ENCODE measurements at places on chromosomes 7 and 10.

DNA sequence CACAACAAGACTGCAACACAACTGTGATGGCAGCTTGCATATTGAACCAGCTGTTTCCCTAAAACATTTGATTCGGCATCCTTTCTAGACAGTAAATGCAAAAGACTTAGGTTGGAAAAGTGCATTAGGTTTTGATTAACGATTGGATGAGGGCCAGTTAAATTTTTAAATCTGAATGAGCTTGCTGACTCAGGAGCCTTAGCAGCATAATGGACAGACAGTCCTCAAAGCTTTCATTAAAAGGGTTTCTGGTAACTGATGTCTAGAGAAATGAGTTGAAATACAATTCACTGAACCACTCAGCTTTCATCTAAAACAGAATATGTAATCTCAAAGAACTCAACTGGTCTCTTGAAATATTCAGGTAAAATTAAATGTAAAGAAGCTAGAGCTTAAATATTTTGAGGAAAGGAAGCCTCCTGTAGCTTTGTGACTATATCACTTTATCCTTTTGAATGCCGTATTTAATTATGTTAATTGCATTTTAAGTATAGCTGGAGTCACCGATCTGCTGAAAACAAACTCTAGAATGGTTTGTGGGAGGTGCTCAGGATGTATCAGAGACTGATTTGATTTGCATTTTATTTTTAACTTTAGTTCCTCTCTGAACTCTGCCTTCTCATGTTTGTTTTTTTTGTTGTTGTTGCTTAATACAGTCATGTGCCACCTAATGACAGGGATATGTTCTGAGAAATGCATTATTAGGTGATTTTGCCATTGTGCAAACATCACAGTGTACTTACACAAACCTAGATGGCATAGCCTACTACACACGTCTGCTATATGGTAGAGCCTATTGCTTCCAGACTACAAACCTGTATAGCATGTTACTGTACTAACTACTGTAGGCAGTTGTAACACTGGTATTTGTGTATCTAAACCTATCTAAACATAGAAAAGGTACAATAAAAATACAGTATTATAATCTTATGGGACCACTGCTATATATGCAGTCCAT lies 29.2 kb upstream of the ATRNL1 start:
- no peak for DNase-seq

GRCh38 chr7:27243340-27244163 lies 950 bp downstream of the EVX1 start:
- DNase-seq: no peak

DNA sequence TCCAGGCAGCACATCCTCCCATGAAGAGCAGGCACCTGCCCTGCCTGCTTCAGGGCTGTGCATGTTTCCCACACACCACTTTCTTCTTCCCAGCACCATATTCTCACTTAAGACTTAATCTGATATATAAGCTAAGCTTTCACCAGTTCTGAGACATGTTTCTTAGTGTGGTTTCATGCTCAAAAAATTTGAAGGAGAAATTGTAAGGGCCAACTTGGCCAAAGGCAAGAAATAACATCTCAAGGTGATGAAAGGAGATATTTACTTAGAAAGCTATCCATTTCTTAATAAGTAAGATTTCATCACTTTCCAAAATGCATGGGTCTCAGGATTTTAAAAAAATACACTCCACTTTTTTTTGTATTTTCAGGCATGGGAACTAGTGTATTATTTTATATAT lies 468.1 kb upstream of the AKR1E2 start:
- no peak for DNase-seq

DNA sequence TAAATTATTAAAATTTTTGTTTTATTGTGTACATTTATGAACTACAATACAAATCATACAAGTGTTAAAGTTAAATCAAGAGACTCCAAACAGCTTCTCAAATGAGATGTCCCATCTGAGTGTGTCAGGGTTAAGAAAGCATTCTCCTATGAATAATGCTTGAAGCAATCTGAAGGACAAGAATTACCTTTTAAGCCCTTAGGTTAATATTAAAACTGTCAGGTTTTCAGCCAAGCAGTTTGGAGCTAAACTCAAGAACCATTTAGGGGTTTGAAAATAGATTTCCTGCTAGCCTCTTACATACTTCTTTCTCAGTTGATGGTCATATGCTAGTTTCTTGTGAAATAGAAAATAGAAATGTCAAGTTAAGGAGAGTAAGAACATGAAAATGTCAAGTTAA lies 38.3 kb downstream of the LIPJ start:
- DNase-seq: no peak

DNA sequence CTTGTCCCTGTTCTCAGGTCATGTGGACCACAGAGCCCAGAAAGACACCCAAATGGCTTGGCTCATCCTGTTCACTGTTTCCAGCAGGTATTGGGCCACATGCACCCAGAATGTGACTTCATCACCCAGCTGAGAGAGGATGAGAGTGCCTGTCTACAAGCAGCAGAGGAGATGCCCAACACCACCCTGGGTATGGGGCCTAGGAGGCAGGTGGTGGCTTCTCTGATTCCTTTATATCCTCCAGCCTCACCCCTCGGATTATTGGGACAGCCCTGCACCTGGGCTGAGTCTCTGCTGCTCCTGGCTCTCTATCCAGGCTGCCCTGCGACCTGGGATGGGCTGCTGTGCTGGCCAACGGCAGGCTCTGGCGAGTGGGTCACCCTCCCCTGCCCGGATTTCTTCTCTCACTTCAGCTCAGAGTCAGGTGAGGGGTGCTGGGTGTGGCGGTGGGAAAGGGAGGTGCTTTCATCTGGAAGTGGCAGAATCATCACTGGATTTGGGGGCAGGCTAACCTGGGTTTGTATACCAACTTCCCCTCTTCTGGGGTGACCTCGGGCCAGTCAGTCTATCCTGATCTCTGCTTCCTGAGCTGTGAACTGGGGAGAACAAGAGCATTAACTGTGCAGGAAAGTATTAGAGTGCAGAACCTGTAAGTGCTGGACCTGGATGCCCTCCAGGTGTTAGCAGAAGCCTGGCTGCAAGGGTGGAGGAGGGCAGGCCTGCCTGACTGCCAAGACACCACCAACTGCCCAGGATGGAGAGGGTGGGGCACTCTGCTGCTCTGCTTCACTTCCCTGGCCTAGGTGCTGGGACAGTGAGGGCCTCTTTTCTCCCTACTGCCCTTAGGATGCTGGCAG lies 5.2 kb downstream of the GHRHR start:
- DNase-seq: no peak

- DNase-seq: no peak
Observed at GRCh38 chr7:24436131-24436920, 136.9 kb upstream of the PALS2 start.

DNA sequence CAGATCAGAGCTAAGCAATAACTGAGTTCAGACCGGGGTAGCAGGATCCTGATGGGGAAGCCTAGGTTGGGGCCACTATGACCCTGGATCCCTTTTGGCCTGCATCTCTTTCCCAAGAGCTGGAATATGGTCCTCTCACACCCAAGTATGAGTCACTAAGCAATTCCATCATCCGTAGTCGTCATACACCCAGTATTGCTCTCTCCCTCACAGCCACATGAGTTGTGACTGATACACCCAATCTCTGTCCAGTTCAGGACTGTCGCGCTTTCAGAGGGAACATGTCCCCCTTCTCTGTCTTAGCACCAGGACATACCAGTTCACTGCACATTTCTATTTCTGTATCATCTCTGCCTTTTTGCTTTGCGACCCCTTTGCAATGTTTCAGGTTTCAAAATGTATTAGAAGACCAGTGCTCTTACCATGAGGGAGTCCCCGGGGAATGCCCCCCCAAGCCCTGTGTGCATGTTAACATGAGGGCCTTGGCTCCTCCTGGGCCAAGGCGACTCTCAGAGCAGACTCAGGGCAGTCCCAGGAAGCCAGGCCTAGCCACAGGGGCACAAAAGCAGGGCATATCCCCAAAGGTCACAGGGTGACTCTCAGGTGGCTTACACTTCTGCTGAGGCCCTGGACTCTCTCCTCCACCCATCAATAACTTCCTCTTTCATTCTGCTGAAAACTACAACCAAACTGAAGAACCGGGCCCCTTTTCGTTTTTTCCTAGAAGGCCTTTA lies 75.3 kb upstream of the SAMD8 start:
- DNase-seq: peak; percentile 72

DNA sequence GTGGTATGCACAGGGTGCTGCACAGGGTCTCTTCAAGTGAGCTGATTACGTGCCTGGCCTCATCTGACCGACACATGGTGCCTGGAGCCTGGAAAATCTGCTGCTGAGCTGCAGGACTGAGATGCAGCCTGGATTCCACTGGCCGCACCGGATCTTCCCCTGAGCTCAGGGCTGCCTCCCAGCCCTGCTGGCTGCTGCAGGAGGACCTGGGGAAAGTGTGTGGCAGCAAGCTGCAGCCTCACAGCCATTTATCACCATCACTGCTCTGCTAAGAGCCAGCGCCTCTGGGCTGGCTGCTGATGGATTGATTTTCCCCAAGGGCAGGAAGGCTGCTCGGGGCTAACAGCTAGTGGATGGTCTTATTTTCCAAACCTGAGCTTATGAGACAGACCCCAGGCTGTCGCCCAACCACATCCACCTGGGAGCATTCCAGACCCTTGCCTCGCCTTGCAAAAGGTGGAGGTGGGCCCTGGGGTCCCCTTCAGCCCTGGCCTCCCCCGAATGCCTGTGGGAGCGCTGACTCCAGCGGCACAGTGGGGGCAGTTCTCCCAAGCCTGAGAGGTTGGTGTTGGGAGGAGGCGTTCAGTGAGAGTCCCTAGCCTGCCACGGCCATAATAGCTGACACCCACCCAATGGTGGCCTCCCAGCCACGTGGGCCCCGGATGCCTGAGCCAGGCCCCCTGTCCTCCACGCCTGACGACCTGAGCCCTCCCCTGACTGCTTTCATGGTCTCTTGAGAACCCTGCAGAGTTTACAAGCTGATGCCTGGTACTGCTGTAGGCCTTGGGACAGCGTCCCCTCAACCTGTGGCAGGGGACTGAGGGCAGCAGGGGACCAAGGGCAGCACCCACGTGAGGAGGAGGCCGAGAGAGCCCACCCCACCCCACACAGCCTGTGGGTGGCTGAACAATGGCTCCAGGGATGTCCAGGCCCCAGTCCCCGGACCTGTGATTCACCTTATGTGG lies 38.2 kb downstream of the STK32C start:
- no peak for DNase-seq

DNA sequence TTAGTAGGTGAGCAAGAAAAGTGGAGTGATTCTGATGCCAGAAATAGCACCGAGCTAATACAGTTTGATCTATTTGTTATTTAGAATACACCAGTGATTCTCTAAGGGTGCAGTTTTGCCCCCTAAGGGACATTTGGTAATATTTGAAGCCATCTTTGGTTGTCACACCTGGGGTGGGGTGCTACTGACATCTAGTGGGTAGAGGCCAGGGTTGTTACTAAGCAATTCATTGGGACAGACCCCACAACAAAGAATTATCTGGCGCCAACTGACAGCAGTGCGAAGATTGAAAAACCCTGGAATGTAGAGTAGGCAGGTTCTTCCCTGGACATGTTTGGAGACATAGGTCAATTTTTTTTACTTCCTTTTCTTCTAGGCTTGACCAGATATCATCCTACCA lies 14.6 kb downstream of the PALS2 start:
- DNase-seq: peak; percentile 44

- peak; percentile 86 for DNase-seq
Observed at GRCh38 chr7:117119192-117119924, 166.1 kb downstream of the ST7 start.

DNA sequence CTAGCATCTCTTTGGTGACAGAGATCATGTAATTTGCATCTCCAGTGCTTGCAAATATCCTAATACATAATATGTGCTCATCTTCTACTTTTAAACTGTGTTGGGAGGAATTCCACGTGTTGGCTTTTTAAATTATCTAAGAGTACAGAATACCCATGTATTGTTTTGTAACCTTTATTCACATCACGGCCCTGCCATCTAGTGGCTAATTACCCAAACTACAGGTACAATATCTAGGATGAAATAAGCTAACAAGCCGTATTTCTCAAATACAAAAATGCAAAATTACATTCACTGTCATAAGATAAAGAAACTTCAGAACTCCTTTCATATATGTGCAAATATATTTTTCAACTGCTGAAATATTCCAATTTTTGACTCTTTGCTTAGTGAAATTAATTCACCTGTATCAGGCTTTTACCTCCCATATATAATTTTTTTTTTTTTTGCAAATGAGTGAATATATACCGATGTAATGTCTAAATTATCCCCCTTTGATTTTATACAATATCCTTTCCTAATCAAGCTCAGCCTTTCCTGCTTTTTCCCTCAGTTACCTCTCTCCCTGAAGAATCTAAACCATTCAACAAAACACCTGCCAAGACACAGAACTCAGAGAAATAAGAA lies 30.3 kb upstream of the LSM8 start:
- DNase-seq: peak; percentile 7

- DNase-seq: no peak
Observed at GRCh38 chr7:94243066-94243711, 151.5 kb upstream of the COL1A2 start.

GRCh38 chr7:5232874-5233273 lies 42.8 kb downstream of the WIPI2 start:
- no peak for DNase-seq

- DNase-seq: no peak
Observed at GRCh38 chr7:95092324-95092723, 184.9 kb downstream of the PPP1R9A start.

DNA sequence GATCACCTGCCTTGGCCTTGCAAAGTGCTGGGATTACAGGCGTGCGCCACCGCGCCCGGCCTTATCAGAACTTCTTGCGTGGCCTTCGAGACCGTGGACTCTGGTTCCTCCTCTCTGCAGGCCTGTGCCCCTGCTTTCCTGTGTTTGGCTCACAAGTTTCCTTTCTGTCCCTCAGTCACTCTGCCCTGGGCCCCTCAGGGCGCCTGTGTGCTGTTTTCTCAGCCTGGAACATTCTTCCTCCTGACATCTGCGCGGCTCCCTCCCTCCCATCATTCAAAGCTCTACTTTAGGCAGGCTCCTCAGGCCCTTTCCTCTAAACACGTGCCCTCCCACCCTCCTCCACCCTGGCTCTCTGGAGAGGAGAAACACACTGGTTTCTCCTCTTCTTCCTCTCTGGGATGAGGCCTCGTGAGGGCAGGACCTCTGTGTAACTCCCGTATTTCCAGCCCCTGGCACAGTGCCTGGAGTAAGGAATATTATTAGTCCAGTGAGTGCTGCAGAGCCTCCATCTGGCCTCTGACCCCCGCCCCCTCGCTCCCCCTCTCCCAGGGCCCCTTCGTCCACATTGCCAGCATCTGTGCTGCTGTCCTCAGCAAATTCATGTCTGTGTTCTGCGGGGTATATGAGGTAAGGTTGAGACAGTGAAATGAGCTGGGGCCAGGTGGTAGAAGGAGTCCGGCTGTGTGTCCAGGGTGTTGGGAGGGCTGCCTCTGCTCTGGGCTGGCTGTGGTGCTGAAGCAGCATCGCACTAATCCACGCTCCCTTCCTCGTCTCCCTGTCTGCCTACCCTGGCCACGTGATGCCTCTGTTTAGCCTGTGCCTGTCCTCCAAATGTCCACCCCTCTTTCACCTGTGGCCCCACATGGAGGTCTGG lies 7.1 kb downstream of the CLCN1 start:
- no peak for DNase-seq

- DNase-seq: no peak
Observed at GRCh38 chr10:76974017-76974691, 663.5 kb downstream of the KCNMA1 start.

GRCh38 chr10:70490142-70490541 lies 11.6 kb downstream of the PALD1 start:
- no peak for DNase-seq

GRCh38 chr10:120423431-120424197 lies 33.4 kb upstream of the PLPP4 start:
- peak; percentile 39 for DNase-seq

- DNase-seq: no peak
Observed at GRCh38 chr7:51314726-51315125, 1.9 kb downstream of the COBL start.

- DNase-seq: no peak
Observed at GRCh38 chr10:11610166-11610825, 1.2 kb downstream of the USP6NL start.
